ENCODE measurements at places on chromosomes 5 and 9.
A peak's percentile ranks its signal among the peaks of the same experiment; 100 is the strongest.

DNA sequence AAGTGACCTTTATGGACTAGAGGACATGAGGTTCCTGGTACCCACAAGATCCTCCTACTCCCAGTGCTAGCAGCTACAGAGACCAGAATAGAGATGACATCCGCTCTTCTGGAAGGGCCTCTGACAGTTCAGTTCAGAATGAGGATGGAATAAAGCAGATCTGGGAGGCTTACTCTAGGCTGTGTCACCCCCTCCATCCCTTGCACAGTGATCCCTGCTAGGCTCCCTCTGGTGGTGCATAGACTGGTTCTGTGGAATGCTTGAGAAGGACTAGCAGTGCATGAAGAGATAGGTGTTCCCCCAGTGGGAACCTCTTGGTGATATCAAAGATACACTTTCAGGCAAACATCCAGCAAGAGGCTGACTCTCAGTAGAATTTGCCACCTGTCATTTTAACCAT, 83.0 kb downstream of the NPR3 start:
- DNase-seq: no peak

DNA sequence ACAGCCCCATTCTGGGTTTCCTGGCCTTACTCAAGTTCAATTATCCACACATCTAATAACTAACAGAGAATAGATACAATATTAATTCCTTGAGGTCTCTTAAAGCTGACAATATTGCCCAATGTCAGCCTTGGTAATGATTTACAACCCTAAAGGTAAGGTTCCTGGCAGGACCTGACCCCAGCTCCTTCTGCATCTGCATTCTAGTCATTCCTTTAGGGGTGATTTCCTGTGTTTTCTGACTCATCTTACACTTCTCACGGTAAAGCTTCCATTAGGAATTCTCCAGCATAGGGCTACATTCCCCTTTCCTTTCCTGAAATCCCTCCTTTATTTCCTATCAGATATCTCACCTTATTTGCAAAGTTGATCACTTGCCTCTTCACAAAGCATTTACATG, 9.3 kb downstream of the HAVCR1 start:
- no peak for DNase-seq

- no peak for DNase-seq
Observed at GRCh38 chr5:158786390-158786789, 313.3 kb downstream of the EBF1 start.

DNA sequence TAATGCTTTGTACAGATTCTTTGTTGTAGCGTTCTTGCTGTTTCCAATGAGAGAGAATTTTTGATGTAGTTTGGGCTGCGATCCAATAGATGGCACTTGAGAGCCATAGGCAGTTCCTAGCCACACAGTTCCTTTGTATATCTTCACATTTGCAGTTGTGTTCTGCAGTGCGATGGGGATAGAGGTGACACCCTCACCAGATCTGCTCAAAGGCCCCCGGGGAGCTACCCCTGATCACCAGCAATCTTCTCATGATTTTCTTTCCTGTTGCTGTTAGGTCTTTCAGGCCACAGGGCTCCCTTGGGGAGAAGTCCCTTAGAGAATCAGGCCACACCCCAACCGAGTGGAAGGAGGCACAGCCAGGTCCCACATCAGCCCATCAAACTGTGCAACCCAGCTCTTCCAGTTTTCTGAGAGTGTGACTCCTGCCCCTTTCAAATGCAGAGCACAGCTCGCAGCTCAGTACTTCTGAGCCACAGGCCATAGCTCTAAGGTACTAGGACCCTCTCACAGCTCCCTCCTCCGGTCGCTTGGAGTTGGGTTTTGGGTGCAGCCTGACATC, 353.7 kb downstream of the SLCO4C1 start:
- DNase-seq: no peak

DNA sequence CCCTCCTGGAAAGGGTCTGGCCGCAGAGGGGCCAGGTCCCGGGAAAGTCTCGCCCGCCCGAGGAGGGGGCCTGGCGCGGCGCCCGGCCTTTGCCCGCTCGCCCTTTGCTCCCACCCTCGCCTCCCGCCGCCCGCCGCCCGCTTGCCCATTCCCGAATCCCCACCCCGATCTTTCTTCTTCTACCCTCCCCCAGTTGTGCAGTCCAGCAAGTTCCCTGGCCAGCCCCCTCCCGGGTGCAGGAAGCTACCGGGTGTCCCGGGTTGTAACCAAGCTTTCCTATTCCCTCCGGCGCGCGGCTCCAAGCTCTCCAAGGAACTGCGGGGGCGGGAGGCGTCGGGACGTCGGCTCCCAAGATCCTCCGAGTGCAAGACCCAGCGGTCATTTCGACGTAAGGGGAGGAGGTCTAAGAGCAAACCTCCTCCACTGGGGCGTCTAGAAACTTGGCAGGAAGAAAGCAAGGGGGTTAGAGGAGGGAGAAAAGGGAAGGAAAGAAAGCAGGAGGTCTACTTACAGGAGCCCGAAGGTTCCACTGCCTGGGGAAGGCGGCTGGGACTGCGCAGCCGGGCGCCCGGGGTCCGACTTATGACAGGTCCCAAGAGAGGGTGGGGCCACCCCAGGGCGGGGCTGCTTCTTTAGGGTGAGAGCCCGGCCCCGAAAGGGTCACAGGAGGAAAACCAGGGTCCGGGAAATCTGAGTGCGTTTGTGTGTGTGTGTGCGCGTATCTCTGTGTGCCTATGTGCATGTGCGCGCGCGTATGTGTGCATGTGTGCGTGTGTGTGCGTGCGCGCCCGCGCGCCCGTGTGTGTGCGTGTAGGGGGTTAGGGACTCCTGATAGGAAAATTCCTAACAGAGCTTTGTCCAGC, at the start of gene PTGR1:
PTGR1 (minus strand) TSS at position 556 of the 863 bp plus-strand sequence. CDS start 2,225 bp downstream, outside the sequence.
- DNase-seq: peak; percentile 84

DNA sequence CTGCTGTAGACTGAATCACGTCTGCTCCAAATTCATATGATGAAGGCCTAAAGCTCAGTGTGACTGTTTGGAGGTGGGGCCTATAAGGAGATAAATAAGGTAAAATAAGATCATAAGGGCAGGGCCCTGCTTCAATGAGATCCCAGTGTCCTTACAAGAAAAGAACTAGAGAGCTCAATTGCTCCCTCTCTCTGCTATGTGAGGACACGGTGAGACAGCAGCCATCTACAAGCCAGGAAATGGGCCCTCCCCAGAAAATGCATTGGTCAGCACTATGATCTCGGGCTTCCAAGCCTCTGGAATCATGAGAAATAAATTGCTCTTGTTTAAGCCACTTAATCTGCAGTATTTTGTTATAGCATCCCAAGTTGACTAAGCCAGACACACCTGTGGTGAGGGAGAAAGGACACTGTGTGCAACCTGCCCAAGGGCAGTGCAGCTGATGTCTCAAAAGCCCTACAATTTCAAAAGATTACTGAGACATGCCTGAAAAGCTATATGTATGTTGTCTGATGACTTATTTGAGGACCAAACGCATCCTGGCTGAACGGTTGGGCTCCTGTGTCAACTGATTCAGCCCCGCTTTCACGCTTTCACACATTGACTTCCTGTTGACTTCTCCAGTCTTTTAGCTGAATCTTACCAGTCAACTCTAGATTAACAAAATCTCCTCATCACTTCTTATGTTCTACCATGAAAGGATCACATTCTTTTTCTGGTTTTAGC, 13.2 kb downstream of the GZMK start:
- DNase-seq: no peak

GRCh38 chr5:143213231-143213850, 190.1 kb downstream of the NR3C1 start:
- DNase-seq: no peak

DNA sequence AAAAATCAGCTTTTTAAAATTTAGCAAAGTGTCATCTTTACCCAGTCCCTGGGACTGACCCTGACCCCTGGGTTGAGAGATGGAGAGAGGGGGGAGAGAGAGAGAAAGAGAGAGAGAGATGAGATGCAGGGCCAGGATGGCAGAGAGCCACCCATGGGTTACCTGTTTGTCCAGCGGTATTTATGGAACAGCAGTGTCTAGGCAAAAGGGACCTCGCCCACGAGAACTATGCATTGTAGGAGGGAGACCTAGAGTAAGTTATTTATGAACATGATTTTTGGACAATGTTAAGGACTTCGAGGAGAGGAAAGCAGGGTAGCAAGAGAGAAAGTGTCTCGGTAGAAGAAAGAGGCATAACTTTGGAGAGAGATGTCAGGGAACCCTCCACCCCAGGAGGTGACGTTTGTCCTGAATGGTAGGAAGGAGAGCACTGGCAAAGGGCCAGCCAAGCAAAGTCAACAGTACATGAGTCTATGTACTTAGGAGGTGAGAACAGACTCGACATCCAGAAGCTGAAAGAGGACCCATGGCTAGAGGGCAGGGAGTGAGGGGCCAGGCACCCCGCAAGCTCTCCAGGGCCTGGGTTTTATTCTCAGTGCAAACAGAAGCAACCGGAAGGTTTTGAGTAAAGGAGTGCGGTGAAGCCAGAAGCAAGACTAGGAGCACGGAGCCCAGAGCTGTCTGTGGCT, 30.5 kb upstream of the MSX2 start:
- peak; percentile 75 for DNase-seq

All from left colon (tissue), 2 donors.